ENCODE measurements at places on chromosomes 7 and 10.
A peak's percentile ranks its signal among the peaks of the same experiment; 100 is the strongest.

DNA sequence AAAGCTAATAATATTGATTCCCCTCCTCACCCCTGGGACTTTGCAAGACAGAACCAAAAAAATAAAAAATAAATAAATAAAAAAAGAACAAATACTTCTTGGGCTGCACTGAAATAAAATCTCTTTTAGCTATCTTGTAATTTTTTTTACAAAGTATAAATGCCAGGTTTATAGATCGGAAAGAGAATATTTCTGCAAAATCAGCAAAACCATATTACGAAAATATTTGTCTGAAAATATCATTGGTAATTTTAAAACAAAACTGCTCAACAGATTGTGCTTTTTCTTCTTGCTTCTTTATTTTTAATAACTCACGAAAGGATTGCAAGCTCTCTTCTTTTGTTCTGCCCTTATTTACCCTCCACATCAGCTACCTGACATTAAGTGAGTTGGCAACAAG is 213.3 kb downstream of the PLXDC2 start:
- no peak for DNase-seq

DNA sequence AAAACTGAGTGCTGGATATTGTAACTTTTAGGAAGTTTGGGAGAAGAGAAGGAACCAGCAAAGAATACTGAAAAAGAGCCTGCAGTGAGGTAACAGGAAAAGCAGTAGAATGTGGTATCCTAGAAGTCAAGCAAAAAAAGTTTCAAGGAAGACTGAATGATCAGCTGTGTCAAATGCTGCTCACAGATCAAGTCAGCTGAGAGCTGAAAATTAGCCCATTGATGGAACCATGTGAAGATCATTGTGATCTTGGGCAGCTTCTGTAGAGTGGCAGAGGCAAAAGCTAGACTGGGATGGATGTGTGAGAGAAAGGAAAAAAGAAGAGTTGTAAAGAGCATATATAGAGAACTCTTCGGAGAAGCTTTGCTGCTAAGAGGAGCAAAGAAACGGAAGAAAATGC is 315.4 kb upstream of the BMPER start:
- DNase-seq, result no peak

DNA sequence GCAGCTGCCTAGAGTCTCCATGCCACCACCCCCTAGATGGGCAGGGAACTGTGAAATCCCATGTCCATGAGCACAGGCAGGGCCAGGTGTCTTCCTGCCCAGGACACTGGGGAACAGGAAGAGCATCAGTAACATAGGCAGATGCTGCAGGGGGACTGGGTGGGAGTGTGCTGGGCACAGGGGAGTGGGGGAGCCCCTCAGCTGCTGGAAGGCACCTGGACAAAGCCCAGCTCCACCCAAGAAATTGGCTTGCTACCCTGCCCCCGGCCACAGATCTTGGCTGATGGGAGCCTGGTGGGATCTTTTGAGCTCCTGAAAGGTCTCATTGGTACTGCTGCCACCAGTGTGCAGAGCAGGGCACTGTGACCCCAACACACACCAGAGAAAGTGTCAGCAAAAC is 66.7 kb downstream of the TCERG1L start:
- DNase-seq, result no peak

- DNase-seq, result no peak
These were observed 402.9 kb downstream of the MAGI2 start for GRCh38 chr7:79050603-79051002.

DNA sequence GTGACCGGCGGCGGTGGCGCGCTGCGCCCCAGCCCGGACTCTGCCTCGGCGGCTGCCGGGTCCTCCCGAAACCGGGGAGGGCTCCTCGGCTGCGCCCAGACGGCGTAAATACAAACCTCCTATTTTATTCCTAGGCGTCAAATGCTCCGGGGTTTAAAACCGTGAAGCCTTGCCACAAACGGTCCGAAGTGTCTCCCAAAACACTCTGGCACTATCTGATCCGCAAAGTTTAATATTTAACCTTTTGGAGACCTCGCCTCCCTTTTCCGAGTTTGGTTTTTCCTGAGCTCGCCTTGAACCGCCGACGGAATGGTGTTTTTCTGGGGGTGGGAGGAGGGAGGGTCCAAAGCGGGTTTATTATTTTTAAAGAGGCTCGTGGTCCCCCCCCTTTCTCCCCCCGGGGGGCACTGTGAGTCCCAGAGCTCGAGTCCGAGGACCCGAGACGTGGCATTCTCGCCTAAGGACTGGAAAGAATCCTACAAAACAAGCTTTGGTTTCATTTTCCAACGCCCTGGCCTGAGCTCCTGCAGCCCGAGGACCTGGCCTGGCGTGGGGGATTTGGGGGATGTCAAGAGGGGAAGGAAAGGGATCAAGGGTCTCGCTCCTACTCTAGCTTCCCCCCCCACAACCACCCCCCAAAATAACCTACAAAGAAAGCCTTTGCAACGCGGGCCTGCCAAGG is 1.8 kb downstream of the TNRC18 start:
- DNase-seq, result peak; percentile 53

- no peak for DNase-seq
These were observed 55.5 kb upstream of the ABLIM1 start for GRCh38 chr10:114713525-114714090.

DNA sequence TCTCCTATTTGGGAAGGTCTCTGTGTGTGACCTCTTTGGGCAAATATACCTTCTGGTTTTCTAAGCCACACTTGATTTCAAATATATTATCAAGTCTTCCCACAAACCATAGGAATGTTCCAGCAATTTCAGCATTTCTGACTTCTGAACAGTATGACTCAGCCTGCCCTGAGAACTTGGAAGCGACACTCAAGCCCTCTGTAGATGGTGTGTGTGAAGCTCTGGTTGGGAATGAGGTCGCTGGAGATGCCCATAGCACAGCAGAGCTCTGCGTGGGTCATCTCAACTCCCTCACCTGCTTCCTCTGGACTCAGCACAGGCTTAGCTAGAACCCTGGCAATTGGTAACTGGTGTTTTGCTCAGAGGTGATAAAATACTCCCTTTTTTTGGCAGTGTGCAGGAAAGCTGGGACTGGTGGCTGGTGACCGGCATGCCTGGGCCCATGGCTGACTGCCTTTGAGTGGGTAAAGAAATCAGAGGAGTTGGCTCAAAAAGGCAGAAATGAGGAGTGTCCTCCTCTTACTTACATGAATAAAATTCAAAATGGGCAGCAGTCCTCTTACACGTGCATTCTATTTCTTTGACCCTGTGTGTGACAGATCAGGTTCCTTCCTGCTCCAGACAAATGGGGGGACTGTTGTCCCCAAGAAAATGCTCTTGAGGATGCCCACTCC is 87.5 kb upstream of the NRP1 start:
- DNase-seq, result no peak

DNA sequence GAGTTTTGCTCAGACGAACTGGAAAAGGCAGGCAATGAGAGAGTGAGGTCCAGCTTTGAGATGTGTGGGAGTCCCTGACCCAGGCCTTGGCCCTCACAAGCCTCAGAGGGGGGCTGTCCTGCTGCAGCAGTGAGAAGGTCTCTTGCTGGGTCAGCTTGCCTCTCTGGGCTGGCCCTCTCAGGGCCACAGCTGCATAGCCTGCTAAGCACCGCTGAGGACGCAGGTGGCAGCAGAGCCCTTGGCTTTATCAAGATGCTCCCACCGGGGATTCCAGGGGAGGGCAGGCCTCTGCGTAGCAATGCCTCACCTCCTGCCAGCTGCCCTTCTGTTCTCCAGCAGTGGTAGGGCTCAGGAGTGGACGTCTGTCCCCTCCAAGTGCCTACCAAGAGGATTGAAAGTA is 128.7 kb downstream of the COBL start:
- no peak for DNase-seq

DNA sequence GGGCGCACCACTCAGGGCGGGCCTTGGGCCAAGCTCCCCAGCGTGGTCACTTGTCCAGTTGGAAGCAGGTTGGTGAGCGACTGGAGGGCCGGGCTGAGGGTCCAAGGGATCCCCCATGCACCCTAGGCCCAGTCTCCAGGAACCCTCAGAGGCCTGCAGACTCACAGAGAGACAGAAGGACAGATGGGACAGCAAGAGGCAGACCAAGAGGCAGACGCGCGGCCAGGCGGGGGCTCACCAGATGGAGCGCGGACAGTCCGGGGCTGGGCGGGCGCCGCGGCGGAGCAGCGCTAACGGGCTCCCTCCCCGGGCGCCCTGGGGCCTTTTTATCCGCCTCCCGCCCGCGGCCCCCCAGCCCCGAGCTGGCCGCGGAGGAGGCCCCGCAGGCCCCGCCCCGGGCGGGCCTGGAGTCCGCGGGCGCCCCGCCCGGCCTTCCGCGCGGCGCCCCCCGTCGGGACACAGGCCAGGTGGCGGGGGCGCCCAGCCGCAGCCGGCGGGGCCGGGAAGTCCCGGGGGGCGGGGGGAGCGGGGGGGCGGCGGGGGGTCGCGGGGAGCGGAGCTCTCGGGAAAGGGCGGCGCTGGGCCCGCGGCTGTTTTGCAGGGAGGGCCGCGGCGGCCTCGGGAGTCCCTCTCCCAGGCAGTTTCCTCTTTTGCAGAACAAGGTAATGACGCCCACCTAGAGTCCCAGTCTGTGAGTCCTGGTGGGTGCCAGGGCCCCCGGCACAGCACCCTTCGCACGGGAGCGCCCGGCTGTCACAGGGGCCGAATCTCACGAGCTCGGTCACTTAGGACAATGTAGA is at the start of gene LOXL4:
LOXL4 (minus strand) TSS at position 301 of the 800 bp plus-strand sequence. CDS start 5,175 bp downstream, outside the sequence.
- DNase-seq, result no peak

- DNase-seq, result peak; percentile 92
These were observed 3.7 kb downstream of the RGS10 start for GRCh38 chr10:119538632-119539358.

GRCh38 chr10:60410970-60411369 is 21.3 kb upstream of the ANK3 start:
- no peak for DNase-seq

- DNase-seq, result no peak
These were observed 39.0 kb downstream of the FRMPD2 start for GRCh38 chr10:48235501-48235900.

DNA sequence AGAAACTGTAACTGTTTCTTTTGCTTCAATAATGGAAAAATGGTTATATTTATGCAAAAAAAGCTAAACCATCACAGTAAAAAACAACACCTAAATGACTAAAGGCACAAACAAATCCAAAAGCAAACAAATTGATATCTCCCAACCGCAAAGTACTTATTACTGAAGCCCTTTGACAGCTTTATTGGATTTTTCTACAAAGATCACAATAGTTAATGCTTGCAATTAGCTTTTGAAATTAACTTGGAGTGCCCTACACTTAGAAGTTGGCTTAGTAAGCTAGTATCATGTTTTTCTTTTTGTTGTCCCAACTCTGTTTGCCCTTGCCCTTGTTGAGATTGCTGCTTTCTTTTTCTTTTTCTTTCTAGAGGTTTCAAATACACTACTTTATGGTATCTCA is 257.5 kb downstream of the INHBA start:
- DNase-seq, result no peak

DNA sequence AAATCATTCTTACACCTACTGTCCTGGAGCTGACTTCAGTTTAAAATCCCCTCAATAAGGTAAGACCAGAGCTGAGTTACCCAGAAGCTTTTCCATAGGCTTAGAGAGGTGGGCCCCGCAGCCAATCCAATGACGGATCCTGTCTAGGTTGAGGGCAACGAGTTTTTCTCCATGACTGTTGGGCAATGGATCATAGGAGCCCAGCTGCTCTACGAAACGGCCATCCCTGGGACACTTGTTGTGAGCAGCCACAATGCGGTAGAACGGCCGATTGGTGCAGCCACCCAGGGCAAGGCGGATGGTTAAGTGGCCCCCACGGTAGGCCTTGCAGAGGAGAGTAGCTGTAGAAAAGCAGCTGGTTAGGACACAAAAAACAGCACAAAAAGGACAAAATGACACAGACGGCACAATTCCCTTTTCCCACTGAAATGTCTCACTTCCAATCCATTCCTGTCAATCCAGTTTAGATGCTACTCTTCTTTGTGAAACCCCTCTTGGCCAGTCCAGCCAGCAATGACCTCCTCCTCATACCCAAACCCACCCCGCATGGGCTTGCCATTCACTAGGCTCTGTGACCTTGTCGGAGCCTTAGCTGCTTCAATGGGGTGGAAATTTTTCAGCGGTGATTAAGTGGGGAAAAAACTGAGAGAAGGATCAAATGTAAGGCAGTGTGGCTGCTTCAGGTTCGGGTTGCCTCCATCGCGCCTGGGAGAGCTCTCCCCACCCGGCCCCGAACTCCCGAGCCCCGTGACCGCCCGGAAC is 580 bp downstream of the MRPS16 start:
- DNase-seq, result peak; percentile 42

- no peak for DNase-seq
These were observed 294.7 kb downstream of the ARL4A start for GRCh38 chr7:12982178-12982577.

- no peak for DNase-seq
These were observed 204.0 kb downstream of the AHR start for GRCh38 chr7:17502213-17503060.

GRCh38 chr7:99244939-99245338 is 27.7 kb upstream of the MYH16 start:
- DNase-seq, result no peak

Measured in hematopoietic multipotent progenitor cell treated with erythropoietin and hydrocortisone succinate and interleukin-3 and kit ligand, for 8 days (in vitro differentiated cells).